ENCODE measurements at places on chromosomes 16 and 17.
A peak's percentile ranks its signal among the peaks of the same experiment; 100 is the strongest.

DNA sequence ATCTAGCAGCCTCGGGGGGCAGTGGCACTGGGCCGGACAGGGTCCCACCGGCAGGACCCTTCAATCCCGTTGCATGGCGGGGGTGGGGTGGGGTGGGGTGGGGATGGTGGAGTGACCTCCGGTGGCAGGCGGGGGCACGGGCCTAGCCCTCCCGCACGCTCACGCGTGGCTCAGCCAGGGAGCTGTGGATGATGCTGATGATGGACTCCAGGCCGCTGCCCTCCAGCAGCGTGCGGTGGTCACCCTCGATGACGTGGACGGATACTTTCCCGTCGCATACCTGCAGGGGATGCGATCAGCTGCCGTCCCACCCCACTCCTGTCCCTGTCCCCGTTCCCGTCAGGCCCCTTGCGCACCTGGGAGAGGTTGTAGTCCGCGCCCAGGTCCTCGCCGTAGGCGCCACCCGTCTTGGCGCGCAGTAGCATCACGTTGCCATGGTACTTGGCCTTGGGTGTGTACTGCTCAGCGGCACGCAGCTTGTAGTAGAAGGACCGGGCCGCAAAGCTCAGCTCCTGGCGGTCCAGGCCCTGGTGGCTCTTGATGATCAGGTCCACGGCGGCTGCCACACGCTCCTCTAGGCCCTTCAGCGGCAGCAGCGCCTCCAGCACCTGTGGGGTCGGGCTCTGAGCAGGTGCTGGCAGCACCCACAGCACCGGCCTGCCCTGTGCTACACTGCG, 13.5 kb upstream of the DUS1L start:
- DNase-seq: no peak

DNA sequence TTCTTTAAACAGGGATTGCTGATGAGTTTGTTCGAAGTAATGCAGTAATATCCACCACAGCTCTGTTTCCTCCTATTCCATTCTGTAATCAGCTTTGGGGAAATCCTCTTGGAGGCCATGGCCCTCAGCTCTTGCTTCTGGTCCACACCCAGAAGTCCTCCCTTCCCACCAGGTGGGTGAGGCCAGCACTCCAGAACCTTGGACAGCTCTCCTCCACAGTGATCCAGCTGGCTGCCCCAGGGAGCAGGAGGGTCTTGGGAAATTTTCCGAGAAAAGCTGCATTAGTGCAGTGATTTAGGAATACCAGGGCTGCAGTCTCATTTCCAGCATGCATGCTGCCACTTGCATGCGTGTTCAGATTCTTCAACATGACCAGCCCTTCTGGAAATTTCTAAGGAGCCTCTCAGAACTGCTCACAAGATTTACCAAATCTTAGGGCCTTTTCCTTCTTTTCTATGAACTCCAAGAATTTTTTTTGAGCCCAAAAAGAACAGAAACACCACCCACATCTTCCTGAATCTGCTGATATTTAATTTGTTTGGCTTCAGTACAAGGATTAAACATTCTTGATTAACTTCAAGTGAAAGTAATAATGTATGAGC, 4.2 kb downstream of the SMPD3 start:
- DNase-seq: peak; percentile 21

GRCh38 chr16:17828012-17828411, 357.3 kb upstream of the XYLT1 start:
- no peak for DNase-seq

- no peak for DNase-seq
These were observed 59.1 kb downstream of the SNX20 start for GRCh38 chr16:50622029-50622428.

GRCh38 chr16:52705122-52705521, 158.2 kb upstream of the TOX3 start:
- no peak for DNase-seq

- DNase-seq: no peak
These were observed 498 bp downstream of the PIMREG start for GRCh38 chr17:6444571-6445335.

- no peak for DNase-seq
These were observed 459.9 kb upstream of the MAF start for GRCh38 chr16:80060470-80060869.

DNA sequence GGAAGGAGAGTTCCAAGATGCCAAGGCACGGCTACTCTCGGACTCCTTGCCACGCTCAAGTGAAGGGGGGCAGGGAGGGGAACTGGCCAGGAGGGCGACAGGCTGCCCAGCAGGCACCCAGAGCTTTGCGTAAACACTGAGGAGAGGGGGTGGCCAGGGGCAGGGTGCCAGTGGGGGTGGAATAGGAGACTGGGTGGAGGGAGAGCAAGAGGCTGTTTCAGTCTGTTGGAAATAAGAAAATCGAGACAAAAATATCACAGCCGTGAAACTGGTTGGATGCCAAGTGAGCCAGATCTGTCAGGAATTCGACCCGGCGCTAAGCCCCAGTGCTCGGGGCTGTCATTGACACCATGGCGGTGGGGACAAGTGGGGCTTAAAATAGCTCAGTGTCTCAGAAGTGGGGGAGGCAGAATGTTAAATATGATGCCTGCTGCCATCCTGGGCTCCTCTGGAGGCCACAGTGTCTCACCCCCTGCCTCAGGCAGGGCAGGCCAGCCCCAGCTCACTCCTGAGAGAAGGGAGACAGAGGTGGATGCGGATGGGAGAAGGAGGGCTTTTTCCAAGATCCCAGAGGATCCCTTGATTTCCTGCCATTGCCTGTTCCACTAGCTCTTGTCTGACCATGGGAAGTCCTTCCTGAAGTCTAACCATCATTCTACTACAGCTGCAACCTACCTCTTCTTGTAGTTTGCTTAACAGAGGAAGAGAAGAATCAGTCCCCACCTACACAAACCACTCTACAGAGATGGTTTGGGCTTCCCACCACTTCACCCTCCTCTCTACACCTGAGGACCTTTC, 9.5 kb downstream of the PNMT start:
- peak; percentile 42 for DNase-seq

- no peak for DNase-seq
These were observed 23.1 kb downstream of the DBNDD1 start for GRCh38 chr16:89996178-89996489.

- DNase-seq: no peak
These were observed 5.9 kb downstream of the GSPT1 start for GRCh38 chr16:11909653-11910545.

- DNase-seq: no peak
These were observed 85.4 kb downstream of the TBC1D16 start for GRCh38 chr17:79950306-79950705.

DNA sequence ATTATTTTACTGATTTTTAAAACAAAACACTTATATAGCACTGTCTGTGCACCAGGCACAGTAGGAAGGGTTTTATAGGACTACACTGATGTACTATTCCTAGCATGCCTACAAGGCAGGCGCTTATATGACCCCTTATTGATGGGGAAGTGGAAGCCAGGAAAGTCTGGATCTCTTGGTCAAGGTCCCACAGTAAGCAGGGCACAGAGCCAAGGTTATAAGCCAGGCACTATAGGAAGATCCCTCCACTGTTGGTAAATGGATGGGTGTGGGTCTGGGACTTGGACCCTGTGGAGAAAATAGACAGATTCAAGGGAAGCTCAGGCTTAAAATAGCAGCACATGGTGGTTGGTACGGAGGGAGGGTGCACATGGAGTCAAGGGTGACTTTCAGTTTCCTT, 59.1 kb upstream of the PLCG2 start:
- no peak for DNase-seq

- DNase-seq: peak; percentile 38
These were observed 89.0 kb downstream of the SLC39A11 start for GRCh38 chr17:73003487-73003886.

GRCh38 chr17:64306850-64307463, 43.9 kb upstream of the TEX2 start:
- DNase-seq: peak; percentile 66

DNA sequence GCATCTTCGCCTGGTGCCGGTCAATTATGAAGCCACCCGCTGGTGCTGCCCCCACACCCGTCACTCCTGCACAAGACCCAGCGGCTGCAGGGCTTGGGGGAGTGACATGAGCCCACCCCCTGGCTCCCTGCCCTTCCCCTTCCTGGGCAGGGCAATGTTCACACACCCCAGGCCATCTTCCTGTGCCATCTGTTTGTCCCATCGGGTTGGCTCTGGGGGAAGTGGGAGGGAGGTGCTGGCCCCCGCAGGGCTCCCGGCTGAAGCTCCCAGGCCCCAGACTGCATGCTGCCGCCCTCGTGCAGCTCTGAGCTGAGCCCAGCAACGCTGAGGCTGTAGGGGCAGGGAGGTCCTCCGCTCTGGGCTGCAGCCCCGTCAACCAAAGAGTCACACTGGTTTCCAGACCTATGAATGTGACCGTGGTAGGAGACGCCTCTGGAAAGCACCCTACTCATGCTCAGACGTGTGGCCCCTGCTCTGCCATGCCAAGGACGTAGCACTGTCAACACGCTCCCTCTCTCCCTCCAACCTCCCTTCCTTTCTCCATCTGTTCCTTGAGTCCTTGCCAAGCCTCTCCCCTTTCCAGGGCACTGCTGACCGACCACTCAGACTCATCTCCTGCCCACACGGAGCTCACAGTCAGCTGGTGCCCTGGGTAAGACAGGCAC, 140.4 kb downstream of the ENGASE start:
- no peak for DNase-seq

GRCh38 chr16:8717469-8717868, 43.1 kb downstream of the ABAT start:
- DNase-seq: no peak

GRCh38 chr16:56409195-56409594, 16.1 kb downstream of the AMFR start:
- peak; percentile 68 for DNase-seq

- no peak for DNase-seq
These were observed 6.9 kb downstream of the GNAO1 start for GRCh38 chr16:56198006-56198754.

GRCh38 chr17:5526821-5527598, 40.6 kb downstream of the MIS12 start:
- DNase-seq: peak; percentile 98

DNA sequence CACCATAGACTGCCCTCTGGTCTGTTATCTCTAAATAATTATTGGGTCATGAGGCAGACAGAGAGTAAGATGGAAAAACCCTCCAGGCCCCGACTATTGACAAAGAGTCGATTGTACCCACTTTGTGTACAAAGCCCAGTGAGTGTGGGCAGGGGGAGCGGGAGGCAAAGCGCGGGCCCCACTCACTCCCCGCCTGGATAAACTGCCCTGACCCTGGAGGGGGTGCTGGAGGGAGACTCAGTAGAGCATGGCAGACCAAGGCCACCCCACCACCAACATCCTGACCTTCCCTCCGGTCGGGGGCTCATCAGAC, 11.2 kb upstream of the CPSF4L start:
- DNase-seq: no peak

GRCh38 chr16:72942021-72942420, 105.9 kb downstream of the ZFHX3 start:
- DNase-seq: no peak

- DNase-seq: peak; percentile 17
These were observed 102.5 kb downstream of the PARN start for GRCh38 chr16:14527411-14528044.

DNA sequence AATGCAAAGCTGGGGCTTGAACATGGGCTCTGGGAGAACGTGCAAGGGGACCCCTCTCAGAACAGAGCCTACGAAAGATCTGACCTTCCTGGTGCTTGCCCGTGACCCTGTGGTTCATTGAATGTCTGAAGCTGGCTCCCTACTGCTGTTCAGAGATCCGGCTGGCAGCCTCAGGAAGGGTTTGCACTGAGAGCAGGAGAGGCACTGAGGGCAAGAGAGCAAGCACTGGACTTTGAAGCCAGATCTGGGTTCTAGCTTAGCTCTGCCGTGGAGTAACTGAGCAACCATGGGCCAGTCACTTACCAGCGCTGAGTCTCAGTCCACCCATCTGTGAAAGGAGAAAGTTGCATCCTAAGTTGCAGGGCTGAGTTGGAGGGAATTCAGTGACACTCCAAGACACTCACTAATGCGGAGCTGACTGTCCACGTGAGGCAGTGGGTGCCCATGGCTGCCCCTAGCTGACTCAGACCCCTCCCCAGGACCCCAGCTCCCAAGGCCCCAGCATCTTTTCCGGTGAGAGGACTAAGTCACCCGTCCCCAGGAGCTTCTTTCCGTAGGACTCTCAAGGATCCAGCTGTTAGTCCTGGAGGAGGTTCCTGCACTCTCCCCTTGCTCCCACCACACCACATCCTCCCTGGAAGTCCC, 41.3 kb downstream of the BEAN1 start:
- DNase-seq: no peak

GRCh38 chr17:66949501-66949900, 15.0 kb upstream of the CACNG4 start:
- DNase-seq: no peak

DNA sequence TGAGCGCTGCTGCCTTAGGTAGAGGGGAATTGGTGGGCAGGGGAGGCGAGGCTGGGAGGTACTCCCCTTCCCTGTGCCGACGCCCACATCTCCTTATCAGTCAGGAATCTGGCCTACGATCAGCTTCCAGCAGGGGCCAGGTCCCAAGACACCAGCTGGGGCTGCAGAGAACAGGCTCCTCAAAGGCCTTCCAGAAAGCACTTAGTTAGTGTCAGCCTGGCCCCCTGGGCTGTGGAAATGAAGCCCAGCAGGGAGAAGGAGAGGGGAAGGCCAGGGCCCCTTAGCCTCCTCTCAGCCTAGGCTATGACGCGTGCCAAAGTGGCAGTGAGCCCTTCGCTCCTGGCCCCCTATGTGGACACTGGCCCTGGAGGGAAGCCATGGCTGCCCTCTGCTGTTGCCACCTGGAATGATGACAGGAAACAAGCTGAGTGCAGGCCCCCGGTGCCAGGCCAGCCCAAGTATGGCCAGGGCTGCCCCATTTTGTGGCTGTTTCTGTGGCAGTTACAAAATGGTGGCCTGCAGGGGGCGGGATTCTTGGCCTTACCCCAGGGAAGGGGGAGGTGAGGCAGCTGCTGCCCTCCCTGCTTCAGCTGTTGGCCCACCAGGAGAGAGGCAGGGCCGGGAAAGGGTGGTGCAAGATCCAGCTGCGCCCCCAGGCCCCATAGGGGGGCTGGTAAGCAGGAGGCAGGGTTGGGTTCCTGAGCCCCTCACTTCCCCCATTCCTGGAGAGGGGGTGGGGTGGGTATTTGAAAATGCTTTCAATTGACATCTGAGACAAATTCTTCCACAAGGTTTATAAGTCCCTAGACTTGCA, 11.3 kb downstream of the TBX4 start:
- DNase-seq: no peak

DNA sequence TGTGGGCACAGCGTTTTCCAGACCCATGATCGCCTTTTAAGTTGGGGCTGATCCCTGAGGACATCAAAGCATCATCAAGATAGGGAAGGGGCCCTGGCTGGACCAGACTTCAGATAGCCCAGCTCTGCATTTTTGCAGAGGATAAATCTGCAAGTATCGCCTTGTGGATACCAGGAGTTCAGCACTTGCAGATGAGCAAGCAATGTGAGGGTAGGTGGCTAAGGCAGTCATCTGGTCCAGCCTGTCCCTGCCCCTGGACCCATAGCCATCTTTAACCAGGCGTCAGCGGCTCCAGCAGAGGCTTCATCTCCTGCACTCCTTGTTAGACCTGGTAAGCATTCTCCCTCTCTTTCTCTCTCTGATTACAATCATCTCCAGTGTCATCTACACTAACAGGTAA, 9.0 kb upstream of the MRPS23 start:
- DNase-seq: no peak

All from kidney tubule cell (primary cell).